Activated CD4-positive, alpha-beta T cell treated with anti-CD3 and anti-CD28 coated beads, Interleukin-2, amount 50 U/mL, for 16 hours (primary cell): ENCODE measurements at places on chromosomes 12 and 14.

GRCh38 chr14:104031384-104031783, 54.1 kb upstream of the ASPG start:
- no peak for DNase-seq

DNA sequence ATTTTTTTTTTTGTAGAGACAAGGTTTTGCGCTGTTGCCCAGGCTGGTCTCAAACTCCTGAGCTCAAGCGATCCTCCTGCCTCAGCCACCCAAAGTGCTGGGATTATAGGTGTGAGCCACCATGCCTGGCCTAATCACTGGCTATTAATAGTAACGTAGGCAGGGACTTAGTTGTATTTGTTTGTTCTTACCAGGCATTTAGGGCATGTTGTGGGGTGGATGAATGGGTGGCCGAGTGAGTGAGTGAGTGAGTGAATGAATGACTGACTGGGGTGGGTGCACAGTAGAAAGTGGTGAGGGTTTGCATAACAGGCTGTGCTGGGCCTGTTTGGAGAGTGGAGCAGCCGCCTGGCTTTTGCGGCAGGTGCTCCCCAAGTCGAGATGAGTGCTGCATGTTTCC, 87.0 kb downstream of the FOXN4 start:
- no peak for DNase-seq

DNA sequence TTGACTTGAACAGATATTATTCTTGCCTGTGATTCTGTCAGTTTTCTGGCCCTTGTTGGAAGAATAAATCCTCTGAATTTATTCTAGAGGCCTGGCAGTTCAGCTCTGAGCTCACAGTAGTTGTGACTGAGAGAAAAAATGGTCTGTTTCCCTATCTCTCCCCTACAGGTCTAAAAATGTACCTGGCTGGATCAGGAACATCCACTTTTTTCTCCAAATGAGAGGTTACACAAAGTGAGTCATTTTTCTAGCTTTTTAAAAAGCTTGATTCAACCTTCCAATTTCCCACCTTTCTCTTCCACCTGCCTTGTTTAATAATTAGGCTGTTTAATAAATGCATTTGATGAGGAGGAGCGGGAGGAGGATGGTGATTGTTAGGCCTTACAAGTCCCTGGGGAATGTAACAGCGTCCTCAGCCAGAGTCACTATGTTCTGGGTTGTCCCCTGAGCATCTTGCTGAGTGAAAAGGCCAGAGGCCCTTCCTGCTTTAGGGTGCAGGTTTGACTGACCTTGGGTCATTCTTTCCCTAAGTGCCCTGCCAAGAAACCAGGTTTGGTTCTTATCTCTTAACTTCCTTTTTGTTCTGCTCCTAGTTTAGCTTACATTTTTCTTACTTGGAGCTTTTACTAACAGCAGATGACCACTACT, 91.7 kb upstream of the FUT8 start:
- DNase-seq, result no peak

DNA sequence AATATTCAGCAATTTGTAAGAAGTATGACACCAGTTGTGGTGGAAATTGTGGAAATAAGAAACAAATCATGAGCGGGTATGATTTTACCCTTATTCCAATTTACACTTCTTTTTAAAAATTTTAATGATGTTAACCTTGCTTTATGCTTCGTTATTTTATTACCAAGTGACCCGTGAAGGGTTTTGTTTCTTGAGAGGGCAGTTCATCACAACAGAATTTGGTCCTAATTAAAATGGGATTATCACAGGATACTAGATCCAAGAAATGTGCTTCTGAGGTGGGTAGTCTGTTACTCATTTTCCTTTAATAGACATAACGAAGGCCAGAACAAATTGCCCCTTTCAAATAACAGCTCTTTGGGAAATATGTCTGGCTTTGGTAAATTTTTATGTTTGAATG, 25.5 kb upstream of the RASSF8 start:
- DNase-seq, result no peak

DNA sequence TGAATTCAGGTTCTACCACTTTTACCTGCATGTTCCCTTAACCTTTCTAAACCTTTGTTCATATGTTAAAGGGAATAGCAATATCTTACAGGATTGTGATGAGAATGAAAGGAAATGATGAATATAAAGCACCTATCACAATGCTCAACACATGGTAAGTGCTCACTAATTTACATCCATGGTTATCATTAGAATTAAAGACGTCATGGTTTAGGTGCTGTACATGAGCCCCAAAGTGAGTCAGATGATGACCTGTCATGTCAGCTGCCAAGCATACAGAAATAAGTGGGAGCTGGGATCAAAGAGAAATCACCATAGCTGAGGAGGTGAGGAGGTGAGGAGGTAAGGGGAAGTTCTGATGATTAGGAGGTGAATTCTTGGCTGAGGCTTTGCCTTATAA, 135.9 kb upstream of the ATP2B1 start:
- DNase-seq, result no peak

DNA sequence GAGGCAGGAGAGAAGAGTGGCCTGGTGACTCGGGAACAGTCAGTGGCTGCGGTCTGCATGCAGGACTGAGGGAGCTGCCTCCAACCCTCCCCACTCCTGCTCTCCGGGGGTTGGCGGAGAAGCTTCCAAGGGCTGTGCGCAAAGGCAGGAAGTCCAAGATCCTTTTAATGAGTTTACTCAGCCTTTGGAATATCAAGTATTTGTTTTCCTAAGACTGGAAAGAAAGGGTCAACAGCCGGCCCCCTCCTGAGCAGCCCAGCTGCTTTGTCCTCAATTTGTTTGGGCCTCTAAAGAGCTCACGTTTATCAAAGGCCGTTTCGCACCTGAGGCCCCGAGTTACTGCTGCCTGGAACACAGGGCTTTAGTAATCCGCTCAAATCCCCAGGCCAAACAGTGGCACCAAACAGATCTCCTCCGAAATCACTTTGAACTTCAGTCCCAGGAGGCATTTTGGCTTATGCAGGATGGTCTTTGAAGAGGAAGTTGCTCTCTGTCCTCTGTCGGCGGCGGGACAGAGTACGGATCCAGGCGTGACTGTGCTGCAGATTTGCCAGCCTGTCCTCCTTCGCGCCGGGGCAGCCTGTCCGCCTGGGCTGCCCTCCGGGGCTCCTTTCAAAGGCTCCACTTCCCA, 117.2 kb upstream of the FZD10 start:
- DNase-seq, result no peak

GRCh38 chr14:101233391-101233790, 327.9 kb upstream of the DIO3 start:
- DNase-seq, result no peak

DNA sequence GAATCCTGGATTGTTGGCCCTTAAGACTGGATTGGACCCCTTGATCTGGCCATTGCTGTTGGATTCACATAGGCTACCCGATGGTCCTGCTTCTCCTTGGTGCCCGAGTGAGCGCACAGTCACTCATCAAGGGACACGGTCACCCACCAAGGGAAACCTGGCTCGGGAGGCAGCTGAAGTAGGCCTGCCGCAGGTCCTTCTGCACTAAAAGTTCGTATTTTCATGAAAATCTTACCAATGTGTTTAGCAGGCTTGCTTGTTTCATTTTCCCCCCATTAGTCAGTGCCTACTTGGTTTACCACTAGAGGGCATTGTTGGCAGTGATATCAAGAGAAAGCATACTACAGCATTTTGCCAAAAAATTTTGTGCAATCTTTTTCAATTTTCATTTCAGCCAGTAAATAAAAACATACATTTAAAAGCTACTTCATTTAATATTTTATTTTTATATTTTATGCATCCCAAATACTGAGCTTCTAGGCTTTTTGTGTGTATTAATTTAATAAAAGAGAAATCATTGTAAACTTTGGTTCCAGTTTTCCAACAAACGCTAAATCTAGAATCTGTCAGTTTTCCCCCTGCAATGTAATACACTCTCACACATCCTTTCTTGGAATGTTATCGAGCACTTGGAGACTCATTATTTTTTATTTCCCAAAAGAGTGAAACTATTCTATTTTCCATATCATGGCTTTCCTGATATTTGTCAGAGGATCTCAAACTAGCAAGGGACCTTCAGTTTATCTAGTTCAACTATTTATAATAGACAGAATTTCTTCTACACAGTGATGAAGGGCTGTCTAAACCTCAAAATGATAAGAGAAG, 116.7 kb downstream of the LMNTD1 start:
- DNase-seq, result peak; percentile 65

DNA sequence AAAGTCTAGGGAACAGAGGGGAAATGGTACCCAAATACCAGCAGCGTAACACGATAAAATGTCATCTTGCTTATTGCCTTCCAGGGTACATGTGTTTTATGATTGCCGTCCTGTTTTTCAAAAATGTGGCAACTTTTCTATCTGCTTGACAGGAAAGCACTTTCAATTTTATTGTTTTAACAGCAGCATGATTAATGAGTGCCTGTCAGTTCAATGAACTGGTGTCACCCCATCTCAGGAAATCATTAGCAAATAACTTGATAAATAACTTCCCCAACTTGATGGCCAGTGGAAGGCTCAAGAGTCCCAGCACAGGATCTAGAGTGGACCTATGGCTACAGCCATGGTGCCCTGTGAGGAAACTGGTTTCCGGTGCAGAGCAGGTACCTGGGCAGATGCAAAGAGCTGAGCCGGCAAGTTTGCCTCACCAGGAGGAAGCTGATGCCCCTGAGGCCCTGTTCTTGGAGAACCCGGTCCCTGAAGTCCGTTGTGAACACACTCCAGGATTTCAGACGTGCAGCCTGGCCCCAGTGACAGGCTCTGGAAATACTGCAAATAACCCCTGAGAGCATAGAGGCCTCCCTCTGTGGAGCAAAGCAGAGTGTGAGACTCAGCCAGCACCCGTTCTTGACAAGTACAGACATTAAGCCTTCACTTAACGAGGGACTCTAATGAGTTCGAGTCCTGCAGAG, 173.5 kb upstream of the SFSWAP start:
- DNase-seq, result no peak

DNA sequence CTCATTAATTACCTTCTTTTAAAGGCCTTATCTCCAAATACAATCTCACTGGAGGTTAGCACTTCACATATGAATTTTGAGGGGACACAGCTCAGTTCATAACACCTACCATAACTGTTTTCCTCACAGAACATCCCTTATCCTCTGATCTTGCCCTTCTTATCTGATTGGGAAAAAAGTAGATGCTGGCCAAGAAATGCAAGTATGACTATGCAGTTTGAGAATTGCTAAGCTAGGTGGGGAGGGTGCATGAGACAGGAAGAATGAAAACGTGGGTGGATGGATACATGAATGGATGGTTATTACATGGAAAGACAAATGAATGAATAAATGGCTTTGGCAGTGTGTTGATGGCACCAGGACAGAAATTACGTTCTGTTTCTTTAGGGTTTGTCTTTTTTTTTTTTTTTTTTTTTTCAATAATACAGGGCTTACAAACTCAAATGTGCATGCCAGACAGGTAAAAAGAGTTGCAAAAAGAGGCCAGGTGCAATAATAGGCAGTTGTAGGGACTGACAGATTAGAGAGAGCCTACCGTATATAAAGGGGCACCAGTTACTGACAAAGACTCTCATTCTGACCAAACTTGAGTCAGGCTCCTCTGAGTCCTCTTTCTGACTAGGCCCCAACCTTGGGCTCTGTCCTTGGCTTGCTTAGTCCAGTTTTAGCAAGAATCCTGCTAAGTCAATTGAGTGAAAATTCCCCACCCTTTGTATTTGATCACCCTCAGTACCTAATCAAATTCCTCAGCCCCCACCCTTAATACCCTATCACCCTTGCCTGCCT, 304.9 kb downstream of the ZFP36L1 start:
- DNase-seq, result peak; percentile 24

GRCh38 chr14:39441805-39442204, 9.6 kb upstream of the FBXO33 start:
- DNase-seq, result no peak

DNA sequence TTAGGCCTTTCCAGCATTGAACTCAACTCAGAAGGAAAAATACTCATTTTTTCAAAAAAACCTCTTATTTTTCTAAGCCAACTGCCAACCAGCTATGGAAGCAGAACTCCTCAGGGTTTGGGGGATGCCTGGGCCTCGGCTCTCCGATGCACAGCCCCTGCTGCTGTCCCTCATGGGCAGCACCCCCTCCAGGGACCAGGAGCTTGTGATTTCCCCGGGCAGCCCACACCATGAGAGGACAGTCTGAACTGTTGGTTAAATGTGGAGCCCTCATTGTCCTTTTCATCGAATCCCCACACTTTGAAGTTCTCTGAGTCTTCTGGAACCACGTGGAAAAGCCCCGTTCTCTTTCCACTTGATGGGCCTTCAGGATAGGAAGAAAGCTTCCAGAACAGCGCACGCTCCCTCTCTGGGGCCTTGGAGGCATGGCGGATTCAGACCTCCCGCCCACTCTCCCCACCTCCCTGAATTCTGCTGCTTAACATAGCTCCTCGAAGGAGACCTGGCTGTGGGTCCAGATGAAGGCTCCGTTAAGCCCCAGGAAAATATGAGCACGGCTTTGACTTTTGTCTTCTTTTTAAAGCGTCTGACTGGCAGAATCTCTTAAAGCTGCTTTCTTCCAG, 156.6 kb downstream of the CALM1 start:
- no peak for DNase-seq

- DNase-seq, result no peak
These were observed 64.5 kb downstream of the TMTC3 start for GRCh38 chr12:88206601-88207000.

- DNase-seq, result no peak
These were observed 76.8 kb downstream of the ALX1 start for GRCh38 chr12:85356596-85357385.

- DNase-seq, result no peak
These were observed 28.3 kb downstream of the DYNC1H1 start for GRCh38 chr14:101992708-101993107.

DNA sequence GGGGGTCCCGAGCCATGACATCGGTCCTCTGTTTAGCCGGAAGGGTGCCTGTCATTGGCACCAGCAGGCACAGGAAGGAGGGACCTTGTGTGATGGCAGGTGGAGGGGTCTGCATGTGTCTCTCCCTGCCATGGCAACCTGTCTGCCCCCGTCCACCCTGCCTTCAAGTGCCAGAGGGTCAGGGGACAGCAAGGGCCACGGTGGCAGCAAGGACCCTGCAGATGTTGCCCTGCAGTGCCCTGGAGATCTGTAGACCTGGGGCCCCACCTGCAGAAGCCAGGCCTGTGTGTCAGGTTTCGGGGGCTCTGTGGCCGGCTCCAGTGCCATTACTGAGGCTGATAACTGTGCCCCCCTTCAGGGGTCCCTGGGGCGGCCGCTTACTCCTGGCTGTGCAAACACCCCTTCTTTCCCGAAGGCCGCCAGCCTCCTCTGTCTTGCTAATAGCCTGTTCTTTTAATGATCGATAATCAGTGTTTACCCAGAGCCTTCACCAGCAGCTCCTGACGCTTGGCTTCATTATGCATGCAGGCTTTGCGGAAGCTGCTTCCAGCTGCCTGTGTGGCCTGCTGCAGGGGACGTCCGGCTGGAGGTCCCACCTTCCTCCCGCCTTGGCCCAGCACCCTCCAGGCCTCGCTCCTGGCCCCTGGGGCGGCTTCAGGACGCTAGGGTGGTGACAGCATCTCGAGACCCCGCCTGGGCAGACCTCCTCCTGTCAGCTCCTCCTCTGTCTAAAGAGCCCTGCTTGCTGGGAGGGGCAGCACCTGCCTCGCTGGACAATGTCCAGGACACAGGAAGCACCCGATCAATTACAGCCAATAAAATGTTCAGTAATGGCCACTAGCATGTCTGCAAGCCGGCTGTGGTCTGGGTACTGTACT, 153.0 kb downstream of the KIF26A start:
- DNase-seq, result no peak

GRCh38 chr12:57368349-57369095, 62.3 kb downstream of the R3HDM2 start:
- DNase-seq, result no peak

- peak; percentile 61 for DNase-seq
These were observed 11.9 kb downstream of the GLTP start for GRCh38 chr12:109868182-109869051.

GRCh38 chr12:9079883-9080675, 35.6 kb downstream of the A2M start:
- DNase-seq, result no peak
